ENCODE measurements at places on chromosomes 4 and X.

DNA sequence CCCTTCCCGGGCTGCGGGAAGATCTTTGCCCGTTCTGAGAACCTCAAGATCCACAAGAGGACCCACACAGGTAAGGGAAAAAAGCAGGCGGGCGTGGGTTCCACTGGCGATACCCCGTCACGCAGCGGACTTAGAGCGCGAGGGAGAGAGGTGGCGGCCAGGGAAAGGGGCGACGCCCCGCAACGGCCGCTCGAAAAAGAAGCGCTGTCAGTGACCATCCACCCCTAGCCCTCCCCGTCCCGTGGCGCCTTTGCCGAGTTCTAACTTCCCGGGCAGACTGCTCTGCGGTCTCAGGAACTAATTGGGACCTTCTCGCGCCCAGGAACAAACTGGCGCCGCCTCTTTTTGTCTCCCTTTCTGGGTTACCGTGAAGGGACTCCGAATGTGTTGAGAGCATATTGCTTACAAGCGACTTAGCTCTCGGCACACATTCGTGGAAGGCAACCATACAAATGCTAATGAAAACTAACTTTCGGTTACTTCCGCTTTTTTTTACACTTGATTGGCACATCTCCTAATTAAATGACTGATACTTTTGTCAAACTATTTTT lies 1.8 kb downstream of the ZIC3 start:
- DNase-seq = no peak

DNA sequence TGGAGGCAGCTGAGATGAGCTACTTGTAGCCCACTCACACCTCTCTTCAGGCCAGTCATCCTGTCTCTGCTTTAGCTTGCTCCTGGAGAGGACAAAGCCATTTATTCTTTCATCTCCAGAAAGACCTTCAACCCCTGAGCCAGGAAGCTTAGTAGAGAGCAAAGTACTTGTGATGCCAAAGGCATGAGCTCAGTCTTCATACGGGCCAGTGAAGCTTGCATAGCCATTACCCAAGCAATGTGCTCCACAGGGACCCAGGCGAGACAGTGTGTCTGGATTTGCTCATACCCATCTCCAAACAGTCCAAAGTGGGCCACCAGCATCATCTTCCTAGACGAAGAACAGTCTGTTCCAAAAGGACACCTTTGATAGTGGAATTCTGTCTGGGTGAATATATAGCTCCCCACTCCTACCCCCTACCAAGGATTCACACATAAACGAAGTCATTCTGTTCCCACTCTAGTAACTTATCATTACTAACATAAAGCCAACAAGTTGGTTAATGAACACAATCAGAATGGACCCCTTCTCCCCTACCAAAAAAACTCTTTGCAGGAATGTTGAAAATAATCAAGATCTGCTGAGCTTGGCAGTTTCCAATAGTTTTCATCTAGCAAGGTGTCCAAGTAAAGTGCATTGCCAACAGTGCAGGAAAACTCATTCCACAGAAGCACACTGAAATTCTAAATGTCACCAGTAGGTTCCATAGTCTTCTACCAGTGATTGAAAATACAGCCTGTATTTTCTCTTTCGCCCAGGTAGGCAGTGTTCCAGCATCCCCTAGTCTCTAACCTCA lies 6.7 kb downstream of the TNMD start:
- DNase-seq = no peak

DNA sequence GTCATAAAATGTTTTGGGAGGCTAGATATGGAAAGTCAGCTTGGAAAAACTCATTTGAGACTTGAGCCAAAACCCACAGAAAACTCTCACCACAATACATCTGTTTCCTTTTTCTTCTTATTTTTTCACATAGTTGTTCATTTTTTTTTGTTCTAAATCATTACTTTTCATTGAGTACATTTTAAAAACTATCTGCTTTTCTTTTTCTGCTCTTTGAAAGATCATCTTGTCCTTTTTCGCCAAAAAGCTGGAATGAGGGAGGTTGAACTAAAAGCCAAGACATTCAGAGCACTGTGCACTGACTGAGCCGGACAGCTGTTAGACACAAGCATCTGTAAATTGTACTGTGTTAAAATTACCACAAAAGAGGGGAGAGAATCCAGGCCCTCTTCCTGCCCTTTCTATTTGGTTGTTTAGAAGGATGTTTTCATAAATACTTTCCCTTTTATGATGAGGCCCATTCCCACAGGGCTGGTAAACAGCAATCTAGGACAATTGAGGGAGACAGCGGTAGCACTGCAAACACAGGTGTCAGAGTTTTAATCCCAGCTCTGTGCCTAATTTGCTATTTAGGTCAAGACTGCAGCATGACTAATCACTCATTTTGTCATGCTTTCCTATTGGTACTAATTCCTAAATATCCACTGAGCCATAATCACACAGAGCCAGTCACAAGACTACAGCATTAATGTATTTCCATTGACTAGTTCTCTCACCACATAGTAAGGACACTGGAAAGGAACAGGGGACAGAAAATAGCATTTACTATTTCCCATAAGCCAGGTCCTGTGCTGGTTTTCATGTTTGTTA lies 7.3 kb upstream of the RNF150 start:
- no peak for DNase-seq

DNA sequence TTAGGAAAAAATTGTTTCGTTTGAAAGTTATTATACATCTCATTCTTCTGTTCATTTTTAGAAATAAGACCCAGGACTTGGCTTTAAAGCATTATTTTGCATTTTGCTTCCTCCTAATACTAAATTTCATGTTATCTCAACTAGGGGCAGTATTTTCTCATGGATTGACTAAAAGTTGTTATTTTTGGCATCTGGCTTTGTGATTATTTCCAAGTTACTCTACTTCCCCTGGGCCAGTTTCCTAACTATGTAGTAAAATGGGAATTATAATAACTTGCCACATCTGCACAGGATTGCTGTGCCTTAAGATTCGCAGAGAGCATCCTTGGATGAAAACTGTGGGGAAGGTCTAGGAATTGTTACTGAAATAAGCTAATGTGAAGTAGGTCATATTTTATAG lies 3.0 kb downstream of the RBPJ start:
- DNase-seq = no peak

DNA sequence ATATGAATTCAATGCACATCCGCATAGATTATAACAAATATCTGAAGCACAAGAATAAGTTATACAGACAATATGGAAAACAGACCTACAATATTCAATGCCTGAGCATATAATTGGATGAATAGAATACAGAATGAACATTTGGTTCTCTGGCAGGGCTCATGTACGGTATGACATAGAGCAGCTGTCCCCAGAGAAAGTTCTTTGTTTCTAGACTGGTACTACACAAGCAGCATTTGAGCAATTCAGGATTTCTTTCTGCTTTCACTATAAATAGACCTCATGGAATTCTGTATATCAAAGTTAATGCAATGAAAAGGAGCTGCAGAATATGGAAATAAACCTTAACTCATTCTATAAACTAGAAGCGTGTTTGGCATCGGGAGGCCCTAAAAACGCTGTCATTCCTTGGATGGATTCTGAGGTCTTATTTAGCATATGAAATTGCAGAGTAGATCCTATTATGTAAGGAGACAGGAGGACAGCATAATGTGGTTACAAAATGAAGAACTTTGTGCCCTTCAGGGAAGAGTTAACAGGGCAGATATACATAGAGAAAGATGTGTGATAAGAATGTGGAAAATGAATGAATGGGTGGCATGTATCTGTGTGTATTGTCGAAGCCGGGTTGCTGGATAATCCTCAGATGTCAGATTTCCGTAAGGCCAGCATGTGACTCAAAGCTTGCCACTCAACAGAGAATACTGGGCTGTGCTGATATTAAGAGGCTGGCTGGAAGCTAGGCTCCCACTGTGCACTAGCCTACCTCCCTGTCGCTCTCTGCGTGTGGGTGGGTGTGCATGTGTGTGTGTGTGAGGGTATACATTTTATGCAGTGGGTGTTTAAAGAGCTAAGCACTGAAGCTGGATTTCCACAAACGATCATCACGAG lies 103.3 kb upstream of the SLC4A4 start:
- no peak for DNase-seq

GRCh38 chr4:137529432-137529831 lies 2.9 kb downstream of the PCDH18 start:
- no peak for DNase-seq
